ENCODE measurements at places on chromosomes 7 and 10.

- no peak for DNase-seq
- peaks cover 20% of the 10 kb centered on the region for H3K36me3 ChIP-seq
- no peaks in the 10 kb centered on the region for H3K27me3 ChIP-seq
- H3K27ac ChIP-seq: no peak overlapping the region
- H3K4me3 ChIP-seq: no peak overlapping the region
These were observed 61.8 kb downstream of the SHH start for GRCh38 chr7:155750255-155751125.

- no peak overlapping the region for H3K27ac ChIP-seq
- H3K36me3 ChIP-seq: no peaks in the 10 kb centered on the region
- H3K27me3 ChIP-seq: no peaks in the 10 kb centered on the region
- no peak for DNase-seq
- H3K4me1 ChIP-seq: peaks cover 10% of the 10 kb centered on the region
- no peak overlapping the region for H3K4me3 ChIP-seq
These were observed 40.5 kb upstream of the IL15RA start for GRCh38 chr10:6017781-6018354.

DNA sequence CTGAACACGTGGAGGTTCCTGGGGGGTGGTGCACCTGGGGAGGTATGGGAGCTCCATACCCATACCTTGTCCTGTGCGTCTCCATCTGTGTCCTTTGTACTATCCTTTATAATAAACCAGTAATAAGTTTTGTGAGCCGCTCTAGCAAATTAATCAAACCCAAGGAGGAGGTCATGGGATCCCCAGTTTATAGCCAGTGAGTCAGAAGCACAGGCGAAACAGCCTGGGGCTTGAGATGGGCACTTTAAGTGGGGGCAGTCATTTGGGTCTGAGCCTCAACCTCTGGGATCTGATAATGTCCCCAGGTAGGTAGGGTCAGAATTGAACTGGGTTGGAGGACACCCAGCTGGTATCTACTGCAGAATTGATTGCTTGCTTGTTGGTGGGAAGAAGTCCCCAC lies 16.9 kb downstream of the SNX10 start:
- H3K4me3 ChIP-seq: no peak overlapping the region
- no peaks in the 10 kb centered on the region for H3K36me3 ChIP-seq
- DNase-seq: no peak
- no peak overlapping the region for H3K27ac ChIP-seq

DNA sequence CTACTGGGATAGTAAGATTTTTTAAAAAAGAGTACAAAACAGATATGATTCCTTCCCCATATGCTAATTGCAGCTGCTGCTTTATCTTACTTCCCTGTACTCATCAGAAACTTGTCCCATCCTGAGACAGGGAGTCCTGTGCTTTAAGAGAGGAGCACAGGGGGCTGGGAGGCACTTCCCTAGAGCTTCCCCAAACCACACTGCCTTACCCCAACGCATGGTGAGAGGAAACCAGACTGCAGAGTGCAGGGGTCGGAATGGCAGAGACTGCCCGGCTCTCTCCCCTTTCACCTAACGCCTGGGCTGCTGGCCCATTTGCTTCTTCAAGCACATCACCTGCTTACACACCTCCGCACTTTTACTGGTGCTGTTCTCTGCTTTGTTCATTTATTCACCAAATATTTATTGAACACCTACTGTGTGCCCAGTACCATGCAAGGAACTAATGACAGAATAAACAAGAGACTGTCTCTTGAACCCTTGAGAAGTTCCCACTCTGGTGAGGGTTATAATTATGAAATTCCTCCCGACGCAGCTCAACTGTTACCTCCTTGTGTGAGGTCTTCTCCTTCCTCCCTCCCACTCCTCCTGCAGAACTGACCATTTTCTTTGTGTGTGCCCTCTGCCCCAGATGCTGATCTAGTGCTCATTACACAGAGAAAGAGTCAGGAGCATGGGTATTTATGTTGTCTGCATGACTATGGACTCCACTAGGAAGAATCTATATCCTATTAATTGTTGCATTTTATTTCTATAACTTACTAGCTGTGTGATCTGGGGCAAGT lies 289.7 kb downstream of the TCF7L2 start:
- no peaks in the 10 kb centered on the region for H3K27me3 ChIP-seq
- no peak overlapping the region for H3K27ac ChIP-seq
- H3K4me1 ChIP-seq: no peaks in the 10 kb centered on the region
- H3K36me3 ChIP-seq: no peaks in the 10 kb centered on the region
- H3K4me3 ChIP-seq: no peak overlapping the region

DNA sequence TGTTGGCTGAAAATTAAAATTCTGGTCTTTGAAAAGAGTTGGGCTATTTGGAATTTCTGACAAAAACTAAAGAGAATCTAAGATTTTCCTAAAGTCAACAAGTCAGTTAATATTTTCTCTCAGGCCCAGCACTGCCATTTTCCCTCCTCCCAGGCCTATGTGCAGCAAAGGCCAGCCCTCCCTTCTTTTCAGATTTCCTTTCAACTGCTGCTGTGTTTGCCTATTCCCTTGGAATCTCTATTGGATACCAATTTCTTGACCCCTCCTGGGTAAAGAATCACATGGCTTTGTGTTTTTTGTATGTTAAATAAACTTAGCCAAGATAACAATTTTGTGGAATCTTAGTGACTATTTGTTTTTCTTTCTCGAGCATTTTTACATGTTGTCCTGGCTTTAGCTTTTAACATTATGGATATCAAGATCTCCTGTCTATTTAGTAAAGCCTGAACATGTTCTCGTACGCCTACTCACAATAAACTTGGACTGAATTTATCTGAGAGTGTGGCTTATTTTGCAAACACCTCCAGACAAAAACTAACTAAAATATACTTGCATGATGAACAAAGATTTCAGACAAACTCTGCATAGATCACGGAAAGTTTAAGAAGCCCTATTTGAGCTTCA lies 19.9 kb downstream of the MACC1 start:
- H3K27me3 ChIP-seq: no peaks in the 10 kb centered on the region
- no peak for DNase-seq
- H3K4me1 ChIP-seq: peaks cover 15% of the 10 kb centered on the region
- no peak overlapping the region for H3K4me3 ChIP-seq
- H3K36me3 ChIP-seq: no peaks in the 10 kb centered on the region

DNA sequence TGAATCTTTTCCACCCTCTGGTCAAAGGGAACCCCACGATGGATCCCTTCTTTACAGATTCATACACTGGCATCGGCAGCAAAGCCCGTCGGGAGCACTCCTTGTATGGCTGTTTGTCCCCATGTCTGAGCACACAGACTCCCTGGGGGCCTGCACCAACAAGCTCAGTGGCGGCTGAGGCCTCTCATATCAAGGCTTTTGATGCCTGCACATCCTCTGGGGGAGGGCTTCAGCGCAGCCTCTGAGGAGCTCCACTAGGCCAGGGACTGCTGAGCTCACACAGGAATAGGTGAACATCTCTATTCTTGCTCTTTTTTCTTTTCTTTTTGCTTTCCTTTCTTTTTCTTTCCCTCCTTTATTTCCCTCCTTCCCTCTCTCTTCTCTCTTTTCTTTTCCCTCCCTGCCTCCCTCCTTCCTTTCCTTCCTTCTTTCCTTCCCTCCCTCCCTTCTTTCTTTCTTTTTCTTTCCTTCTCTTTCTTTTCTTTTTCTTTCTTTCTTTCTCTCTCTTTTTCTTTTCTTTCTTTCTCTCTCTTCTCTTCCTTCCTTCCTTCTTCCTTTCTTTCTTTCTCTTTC lies 174.6 kb downstream of the CCDC3 start:
- peaks cover 25% of the 10 kb centered on the region for H3K36me3 ChIP-seq
- no peak overlapping the region for H3K27ac ChIP-seq
- H3K4me3 ChIP-seq: no peak overlapping the region
- no peak for DNase-seq
- H3K4me1 ChIP-seq: no peaks in the 10 kb centered on the region
- no peaks in the 10 kb centered on the region for H3K27me3 ChIP-seq

DNA sequence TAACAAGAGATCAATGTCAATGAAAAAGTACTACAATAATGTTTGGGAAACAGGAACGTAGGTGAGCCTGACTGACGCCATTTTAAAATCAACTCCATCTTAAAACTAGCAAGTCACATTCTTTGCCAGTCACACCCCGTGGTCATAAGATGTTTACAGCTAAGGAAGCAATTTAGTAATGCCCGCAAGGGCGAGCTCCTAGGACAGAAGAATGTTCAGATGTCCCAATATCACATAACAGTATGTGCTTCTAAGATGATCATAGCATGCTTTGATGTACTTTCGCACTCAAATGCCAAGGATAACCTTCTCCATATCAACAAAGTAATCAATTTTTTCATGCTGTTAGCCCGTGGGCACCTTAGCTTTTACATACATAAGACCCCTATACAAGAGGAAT lies 113.8 kb upstream of the EGFR start:
- no peaks in the 10 kb centered on the region for H3K36me3 ChIP-seq
- no peaks in the 10 kb centered on the region for H3K27me3 ChIP-seq
- DNase-seq: no peak
- peak overlapping the region; percentile 59 for H3K27ac ChIP-seq
- H3K4me1 ChIP-seq: no peaks in the 10 kb centered on the region
- no peak overlapping the region for H3K4me3 ChIP-seq

DNA sequence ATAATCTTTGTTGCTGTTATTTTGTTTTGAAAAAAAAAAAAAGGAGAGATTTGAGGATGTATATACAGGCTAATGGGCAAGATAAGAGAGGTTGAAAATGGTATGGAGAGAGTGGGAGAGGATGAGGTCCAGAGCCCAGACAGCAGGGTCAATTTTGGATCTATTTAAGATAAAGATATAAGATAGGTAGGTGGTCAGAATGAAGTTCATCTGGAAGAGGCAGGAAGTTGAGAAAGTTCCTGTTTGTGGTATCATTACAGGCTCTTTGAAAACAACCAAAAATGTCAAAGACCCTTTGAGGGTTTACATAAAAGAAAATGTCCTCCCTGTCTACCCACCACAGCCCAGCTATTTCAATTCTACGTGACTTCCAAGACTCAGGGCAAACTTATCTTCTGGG lies 7.5 kb downstream of the CEP41 start:
- no peaks in the 10 kb centered on the region for H3K27me3 ChIP-seq
- DNase-seq: no peak
- no peak overlapping the region for H3K4me3 ChIP-seq
- H3K27ac ChIP-seq: no peak overlapping the region
- peaks cover 23% of the 10 kb centered on the region for H3K4me1 ChIP-seq
- no peaks in the 10 kb centered on the region for H3K36me3 ChIP-seq

- no peak overlapping the region for H3K27ac ChIP-seq
- peaks cover 9% of the 10 kb centered on the region for H3K4me1 ChIP-seq
- H3K27me3 ChIP-seq: no peaks in the 10 kb centered on the region
- H3K4me3 ChIP-seq: no peak overlapping the region
- no peak for DNase-seq
- H3K36me3 ChIP-seq: no peaks in the 10 kb centered on the region
These were observed 442.3 kb upstream of the ZMIZ1 start for GRCh38 chr10:78626471-78626870.

DNA sequence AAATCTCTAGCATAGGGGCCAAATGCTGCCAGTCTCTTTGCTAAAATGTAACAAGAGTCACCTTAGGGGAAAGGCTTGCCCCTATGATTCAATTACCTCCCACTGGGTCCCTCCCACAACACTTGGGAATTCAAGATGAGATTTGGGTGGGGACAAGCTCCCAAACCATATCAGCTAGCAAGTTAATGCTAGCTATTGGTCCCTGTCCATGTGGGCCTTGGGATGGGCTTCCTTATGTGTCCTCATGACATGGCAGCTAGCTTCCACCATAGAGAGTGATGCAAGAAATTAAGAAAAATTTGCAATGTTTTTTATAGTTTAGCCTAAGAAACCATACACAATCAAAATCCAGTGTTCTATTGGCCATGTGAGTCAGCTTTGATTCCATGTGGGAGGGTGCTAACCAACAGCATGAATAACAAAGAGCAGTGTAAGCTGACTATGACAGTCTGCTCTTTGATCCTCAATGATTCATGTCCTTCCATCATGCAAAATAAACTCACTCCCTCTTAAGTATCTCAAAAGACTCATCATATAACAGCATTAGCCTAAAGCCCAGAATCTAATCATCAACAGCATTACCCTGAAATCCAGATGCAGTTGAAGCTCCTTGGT lies 21.7 kb upstream of the ZNF365 start:
- H3K4me3 ChIP-seq: no peak overlapping the region
- DNase-seq: no peak
- no peaks in the 10 kb centered on the region for H3K4me1 ChIP-seq
- no peaks in the 10 kb centered on the region for H3K27me3 ChIP-seq
- no peak overlapping the region for H3K27ac ChIP-seq

- no peak for DNase-seq
- peak overlapping the region; percentile 87 for H3K27ac ChIP-seq
- H3K36me3 ChIP-seq: no peaks in the 10 kb centered on the region
- no peaks in the 10 kb centered on the region for H3K27me3 ChIP-seq
These were observed 559 bp upstream of the FKBP14 start for GRCh38 chr7:30027065-30027456.
